ENCODE measurements at places on chromosomes 6 and 20.

- peak; percentile 95 for DNase-seq
These were observed 31.0 kb downstream of the IRF4 start for GRCh38 chr6:422433-423054.

GRCh38 chr20:51388756-51389542 lies 153.6 kb downstream of the NFATC2 start:
- peak; percentile 29 for DNase-seq

DNA sequence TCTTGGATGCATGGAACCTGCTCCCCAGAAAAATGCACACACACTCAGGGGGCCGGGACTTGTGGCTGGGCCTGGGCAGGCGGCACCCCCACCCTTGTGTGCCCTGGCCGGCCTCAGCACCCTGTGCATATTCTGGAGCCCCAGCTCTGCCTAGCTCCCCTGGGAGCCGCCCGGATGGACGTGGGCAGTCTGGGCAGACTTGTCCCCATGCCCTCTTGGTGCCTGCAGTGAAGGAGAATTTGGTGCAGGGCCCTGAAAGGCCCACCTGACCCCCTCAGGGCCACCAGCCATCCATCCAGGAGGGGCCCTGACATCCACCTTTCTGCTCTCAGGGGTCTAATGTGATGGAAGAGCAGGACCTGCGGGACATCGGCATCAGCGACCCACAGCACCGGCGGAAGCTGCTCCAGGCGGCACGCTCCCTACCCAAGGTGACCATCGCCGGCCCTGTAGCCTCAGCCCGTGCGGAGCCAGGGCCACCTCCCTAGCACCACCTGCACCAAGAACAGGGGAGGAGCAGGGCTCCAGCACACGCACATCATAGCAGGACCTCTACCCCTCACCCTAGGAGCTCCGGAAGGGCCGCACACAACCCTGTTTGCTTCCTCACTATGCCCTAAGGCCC lies 62.8 kb downstream of the TCP11 start:
- DNase-seq: no peak

DNA sequence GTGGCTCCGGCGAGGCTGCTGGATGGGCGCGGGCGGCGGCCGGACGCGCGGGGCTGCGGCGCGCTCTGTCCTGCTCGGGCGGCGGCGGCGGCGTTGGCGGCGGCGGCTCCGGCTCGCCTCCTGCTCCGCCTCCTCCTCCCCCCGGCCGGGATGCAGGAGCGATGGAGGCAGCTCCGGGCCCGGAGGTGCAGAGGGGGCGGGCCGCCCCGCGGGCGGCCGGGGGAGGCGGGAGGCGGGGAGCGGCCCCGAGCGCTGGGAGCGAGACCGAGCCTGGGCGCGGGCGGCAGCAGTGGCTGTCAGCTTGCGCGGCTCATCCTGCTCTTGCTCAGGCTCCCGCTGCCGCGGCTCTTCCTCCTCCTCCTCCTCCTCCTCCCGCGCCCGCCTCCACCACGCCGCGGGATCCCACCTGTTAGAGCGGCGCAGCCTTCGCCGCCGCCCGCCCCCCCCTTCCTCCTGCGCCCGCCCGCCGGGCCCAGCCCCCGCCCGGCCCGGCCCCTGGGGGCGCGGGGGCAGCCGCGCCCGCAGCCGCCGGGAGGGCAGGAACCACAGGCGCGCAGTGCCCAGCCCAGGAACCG lies at the start of gene NOL4L:
NOL4L (minus strand) TSS at position 323 of the 575 bp plus-strand sequence. CDS start 443 bp downstream, outside the sequence.
- DNase-seq: peak; percentile 37

DNA sequence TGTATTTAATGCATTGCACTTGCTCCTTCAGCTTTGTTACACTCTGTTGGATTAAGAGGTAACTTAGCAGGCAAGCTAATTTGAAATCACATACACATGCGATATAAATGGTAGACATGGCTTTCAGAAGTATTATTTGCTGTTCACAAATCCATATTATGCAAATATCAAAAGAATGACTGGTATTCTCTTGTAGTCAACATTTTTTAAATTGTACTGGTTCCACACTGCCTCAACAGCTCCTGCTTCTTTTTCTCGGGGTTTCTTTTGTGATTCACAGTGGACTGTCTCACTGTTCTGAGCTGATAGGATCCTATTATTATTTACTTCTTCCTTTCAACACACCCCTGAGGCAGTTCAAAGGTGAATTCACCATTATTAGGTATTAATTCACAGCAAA lies 927.4 kb downstream of the KIF16B start:
- DNase-seq: no peak

DNA sequence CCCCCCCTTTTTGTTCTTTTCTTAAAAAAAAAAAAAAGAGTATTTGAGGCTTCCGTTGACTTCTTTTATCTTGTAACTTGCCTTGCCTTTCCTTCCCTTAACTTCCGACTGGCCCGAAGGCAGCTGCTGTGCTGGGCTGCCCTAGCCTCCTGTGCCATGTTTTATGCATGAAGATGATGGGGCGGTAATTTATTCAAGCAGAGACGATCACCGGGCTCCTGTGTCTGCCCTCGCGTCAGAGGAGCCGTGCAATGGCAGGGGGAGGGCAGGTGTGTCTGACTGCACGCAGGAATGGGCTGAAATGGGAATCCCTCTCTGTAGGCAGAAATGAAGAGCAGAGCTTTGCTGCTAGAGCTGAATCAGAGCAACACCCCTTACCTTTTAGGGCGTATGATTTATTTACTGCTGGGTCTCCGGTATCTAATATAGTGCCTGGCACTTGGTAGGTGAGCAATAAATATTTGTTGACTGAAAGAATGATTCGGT lies 106.3 kb upstream of the RIPOR2 start:
- no peak for DNase-seq

GRCh38 chr6:147958683-147959082 lies 384.0 kb upstream of the SASH1 start:
- no peak for DNase-seq

DNA sequence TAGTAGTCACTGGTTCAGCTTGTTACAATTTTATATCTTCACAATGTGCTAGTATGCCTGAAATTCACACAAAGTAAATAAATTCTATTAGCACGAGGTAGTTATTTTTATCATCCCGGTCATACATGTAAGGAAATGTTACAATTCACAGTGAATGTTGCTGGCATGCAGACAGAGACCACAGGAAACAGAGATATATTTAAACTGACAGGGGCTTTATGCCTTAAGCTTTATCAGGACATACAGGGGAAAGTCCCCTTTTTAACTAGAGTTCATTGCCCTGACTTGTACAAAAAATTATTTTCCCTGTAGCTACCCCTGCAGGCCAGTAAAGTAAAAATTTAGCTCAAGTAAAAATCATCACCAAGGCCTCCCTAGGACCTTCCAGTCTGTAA lies 712.0 kb upstream of the NRSN1 start:
- DNase-seq: peak; percentile 55

GRCh38 chr20:64001607-64002011 lies 20.7 kb downstream of the PRPF6 start:
- no peak for DNase-seq

DNA sequence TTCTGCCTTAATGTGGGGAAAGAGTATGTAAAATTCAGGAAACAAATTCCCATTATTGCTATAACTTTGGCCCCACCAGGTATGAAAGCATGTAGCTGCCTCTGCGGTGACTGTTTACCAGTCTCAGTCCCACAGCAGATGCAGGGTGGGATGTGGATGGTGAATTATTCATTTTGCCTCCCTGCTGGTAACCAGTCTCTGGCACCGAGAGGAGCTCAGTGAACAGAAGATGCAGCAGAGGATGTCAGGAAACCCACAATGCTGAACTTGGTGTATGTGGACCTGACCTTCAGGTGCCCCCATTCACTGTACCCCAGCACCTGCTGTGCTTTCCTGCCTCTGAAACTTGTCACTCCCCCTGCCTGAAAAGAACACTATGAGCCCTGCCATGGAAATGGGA lies 8.8 kb upstream of the METTL24 start:
- DNase-seq: no peak

DNA sequence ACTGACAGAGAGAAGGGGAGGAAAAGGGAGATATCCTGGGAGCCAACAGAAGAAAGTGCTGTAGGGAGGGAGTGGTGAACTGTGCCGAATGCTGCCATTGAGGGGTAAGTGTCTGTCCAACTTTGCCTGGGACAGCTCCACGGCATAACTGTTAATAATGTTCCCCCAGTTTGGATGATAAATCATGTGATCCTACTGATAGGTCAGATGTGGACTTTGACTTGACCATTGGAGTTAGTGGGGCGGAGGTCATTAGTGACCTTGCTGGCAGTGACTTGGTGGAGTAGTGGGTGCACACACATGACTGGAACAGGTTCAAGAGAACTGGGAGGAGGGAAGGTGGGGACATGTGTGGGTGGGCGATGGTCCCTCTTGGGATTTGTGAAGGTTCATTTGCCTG lies 50.4 kb downstream of the CDH22 start:
- no peak for DNase-seq

DNA sequence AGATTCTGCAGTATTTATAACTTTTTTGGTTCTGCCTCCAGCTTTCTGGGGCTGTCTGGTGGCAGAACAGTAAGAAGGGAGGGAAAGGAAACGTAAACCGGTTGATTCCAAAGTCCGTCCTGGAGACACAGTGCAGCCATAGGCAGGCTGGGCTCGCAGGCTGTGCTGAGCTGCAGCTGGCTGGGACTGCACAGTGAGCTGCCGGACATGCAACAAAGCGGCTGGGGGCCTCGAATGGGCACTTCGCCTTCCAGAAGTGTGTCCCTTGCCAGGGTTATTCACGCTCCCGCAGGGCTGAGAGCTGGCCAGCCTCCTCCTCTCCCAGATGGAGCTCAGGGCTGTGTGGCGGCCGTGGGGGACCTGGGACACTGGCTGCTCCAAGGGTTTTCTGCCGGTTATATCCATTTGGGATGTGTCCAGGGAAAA lies 78.1 kb upstream of the CD93 start:
- DNase-seq: no peak

GRCh38 chr6:134315189-134315588 lies 2.7 kb downstream of the SGK1 start:
- no peak for DNase-seq

- no peak for DNase-seq
These were observed 177.6 kb downstream of the ARID1B start for GRCh38 chr6:156954816-156955215.

All from cardiac fibroblast (primary cell).